ENCODE measurements at places on chromosomes 7 and 10. TPM values are rescaled to one million over a fixed set of nuclear protein-coding genes. Genes with fewer than 3 reads are reported as not detected.

DNA sequence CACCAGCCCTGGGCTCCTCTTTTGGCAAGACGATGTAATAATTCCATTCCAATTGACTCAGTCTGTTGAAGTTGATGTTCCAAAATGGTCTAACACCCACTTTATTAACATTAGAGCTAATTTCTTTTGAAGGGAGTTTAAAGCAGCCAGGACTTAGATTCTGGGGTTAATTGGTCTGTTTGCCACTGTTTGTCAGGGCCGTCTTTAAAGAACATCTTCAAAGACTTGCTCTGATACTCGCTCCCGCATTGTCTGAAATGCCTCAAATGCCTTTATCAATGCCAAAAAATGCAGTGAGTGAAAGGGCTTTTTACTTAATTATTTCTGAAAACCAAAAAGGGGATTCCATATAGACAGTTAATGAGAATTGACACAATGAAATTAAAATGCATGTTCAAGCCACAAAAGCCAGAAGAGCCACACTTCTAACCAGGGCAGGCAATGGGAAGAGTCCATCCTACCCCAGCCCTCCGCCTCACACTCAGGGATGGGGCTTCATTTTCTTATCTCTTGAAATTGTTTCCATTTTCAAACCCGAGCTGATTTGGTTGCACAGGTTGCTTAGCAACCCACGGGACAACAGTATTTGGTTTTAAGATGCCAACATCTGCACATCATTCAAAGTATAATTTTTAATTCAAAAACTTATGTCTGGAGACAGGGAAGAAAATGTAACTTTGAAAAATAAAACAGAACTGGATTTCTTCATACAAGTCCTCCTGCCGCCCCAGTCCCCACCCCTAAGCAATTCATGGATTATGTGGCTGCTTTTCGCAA, 163.0 kb downstream of the FGFR2 start:
- DNase-seq = no peak

DNA sequence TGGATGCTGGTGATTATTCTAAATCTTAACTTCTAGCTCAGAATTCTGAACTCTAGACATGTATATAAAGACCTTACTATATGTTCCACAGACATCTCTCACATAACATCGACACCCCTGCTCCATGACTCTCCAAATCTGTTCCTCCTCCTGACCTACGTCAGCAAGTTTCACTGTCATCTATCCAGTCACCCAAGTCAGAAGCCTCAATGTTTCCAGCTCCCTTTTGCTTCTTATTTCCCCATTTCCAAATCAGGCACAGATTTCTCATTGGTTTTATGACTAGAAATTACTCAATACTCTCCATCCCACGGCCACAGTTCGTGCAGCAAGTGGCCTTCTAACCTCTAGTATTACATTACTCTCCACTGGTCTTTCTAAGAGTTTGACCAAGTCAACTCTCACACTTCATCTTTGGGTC, 28.5 kb downstream of the EPC1 start:
- no peak for DNase-seq

DNA sequence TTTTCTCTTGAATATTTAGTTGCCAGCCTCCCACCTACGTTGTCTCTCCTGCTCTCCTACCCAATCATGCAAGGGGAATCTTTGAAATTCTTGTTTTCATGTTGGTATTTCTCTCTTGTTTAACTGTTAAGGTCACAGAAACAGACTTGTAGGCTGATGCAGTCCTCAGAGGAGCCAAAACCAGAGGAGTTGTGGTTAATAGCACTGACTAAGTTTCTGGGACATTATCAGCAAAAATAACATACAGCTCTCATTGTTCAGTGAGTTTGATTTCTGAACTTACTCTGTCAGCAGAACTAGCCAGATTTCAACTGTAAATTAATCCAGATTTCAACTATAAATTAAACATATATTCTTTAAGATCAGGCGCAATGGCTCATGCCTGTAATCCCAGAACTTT, 11.1 kb upstream of the CUL1 start:
- no peak for DNase-seq

- DNase-seq = no peak
Measured at GRCh38 chr7:100847360-100847759, 5.2 kb upstream of the SLC12A9 start.

DNA sequence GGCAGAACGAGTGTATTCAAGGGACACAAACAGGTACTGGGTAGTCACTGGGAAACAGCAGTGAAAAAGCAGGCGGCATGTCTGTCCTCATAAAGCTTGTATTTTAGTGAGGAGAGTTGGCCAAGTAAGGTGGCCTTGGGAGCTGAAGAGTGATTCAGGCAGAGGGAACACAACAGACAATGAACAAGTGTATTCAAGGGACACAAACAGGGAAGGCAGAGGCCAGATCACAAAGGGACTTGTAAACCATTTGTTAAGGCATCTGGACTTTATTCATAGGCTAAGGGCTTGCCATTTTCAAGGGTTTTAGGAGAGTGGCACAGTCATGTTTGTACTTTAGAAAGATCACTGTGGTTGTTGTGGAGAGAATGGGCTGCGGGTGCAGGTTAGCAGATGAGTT, 49.0 kb downstream of the LRMDA start:
- no peak for DNase-seq

DNA sequence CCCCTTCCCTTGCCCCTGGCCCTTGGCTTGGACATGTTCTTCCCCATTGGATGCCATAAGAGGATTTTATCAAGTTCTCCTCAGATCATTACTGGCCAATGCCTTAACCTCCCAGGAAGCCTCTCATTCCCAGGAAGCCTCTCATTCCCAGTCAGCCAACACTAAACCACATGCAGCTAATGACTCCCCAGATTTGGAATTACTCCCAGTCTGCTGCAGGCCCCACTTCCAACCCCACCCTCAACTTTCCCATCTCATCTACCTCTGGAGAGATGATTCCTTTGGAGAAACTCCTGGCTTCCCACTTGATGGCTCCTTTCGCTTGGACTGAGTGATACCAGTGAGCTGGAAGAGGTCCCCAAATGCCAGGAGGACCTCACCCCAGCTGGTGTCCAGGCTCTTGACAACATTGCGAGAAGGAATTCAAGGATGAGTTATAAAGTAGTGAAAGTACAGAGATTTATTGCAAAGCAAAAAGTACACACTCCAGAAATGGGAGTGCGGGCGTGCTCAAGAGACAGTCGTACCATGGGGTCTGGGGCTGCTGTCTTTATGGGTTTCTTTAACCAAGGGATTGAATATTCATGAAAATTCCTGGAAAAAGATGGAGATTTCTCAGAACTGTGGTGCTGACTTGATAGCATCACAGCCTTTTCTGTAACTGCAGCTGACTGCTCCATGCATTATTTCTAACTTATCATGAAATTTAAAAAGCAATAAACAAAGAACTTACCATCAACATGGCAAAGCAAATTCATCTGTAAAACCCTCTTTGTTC, 117.2 kb upstream of the ADCY1 start:
- no peak for DNase-seq

GRCh38 chr10:69385454-69386350, 31.0 kb downstream of the TACR2 start:
- no peak for DNase-seq

DNA sequence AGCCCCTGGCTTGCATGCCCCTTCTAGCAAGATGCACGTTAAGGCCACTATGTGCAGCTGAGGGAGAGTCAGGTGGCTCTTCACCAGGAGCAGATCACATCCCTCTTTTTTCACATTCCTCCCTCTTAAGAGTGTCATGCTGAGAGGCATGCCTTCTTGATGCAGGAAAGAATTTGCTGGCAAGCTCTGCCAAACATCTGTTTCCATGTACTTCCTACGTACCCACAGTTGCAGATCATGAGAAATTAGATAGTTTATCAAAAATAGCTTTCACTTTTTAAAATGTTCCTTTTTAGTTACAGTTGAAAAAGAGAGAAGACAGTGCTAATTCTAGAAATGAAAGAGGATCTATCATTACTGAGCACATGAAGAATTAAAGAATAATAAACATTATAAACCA, 79.7 kb upstream of the ZNF722 start:
- no peak for DNase-seq

DNA sequence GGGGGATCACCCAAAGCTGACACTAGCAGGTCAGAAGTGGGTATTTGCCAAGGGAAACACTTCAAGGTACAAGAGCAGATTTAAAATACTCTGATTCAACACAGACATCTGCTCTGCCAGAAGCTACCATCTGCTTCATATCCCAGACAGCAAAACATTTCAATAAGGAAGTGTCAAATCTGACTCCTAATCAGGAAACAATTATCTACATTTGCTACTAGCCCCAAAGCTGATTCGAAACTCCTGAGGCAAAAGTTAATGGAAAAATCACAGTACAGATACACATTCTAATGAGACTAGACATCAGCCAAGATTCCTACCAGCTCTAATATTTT, 48.9 kb downstream of the PARD3 start:
- DNase-seq = no peak

Gene TACR2
- total RNA-seq = not detected

Gene ERVW-1
- 1.1 TPM for total RNA-seq

Gene CDC14C
- total RNA-seq = 0.07 TPM
